Stimulated activated CD4-positive, alpha-beta T cell treated with anti-CD3 and anti-CD28 coated beads, TNF-alpha, amount 100 ng/mL, for 24 hours (primary cell): ENCODE measurements at places on chromosomes 1 and 21.
A peak's percentile ranks its signal among the peaks of the same experiment; 100 is the strongest.

GRCh38 chr1:17308593-17308992 lies 596 bp downstream of the PADI4 start:
- DNase-seq: no peak

GRCh38 chr1:228842094-228842775 lies 107.0 kb downstream of the RHOU start:
- no peak for DNase-seq

DNA sequence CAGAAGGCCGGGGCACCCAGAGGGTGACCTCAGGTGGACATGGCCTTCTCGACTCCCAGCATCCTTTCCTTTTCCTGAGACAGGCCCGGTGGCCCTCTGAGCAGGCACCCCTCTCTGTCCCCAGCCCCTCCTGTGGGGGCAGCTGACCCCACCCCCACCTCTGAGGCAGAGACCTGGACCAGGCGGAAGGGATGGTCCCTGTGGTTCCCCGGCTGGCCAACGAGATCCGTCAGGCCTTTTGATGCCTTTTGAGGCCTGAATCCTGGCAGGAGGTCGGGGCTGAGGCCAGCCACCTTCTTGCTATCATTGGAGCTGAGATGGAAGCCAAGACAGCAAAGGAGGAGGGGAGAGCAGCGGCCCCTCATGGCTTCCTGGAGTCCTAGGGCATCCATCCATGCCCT lies 50.2 kb upstream of the ACTRT2 start:
- DNase-seq: no peak

GRCh38 chr1:157751283-157751682 lies 25.6 kb downstream of the FCRL2 start:
- DNase-seq: no peak

GRCh38 chr1:193131266-193131860 lies 9.5 kb downstream of the CDC73 start:
- DNase-seq: no peak

DNA sequence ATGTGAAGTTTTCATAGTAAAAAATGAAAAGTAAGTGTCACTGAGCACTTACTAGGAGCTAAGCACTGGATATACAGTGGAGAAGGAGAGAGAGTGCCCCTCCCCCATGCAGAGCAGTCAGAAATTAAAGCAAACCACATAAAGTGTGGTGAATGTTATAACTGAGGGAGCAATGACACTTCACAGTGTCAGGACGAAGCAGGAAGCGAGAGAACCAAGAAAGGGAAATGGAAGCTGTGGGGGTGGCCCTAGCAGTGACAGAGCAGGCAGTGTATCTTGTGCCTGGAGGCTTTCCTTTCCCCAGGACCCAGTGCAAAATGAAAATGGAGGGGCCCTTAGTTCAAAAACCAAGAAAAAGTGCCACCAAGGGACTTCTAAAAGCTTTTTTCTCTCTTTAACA lies 21.5 kb upstream of the RCAN3 start:
- DNase-seq: peak; percentile 58

GRCh38 chr1:225911191-225912130 lies 12.6 kb downstream of the PYCR2 start:
- DNase-seq: peak; percentile 57

DNA sequence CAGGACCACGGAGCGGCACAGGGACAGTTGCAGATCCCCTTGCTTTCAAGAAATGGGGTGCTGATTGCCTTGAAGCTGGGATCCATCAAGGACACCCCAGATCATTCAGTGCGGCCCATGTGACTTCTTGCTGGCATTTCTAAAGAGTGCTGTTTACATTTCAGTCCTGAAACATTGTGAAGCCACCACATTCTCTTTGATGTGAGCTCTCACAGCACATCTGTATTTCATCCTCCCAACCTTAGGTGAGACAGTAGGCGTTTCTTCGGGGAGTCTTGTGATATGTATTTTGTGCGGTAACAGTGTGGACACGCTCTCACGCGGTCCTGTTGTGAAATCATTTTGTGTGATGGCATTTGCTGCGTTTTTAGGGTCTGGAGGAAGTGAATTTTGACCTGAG lies 57.2 kb downstream of the CACHD1 start:
- no peak for DNase-seq

DNA sequence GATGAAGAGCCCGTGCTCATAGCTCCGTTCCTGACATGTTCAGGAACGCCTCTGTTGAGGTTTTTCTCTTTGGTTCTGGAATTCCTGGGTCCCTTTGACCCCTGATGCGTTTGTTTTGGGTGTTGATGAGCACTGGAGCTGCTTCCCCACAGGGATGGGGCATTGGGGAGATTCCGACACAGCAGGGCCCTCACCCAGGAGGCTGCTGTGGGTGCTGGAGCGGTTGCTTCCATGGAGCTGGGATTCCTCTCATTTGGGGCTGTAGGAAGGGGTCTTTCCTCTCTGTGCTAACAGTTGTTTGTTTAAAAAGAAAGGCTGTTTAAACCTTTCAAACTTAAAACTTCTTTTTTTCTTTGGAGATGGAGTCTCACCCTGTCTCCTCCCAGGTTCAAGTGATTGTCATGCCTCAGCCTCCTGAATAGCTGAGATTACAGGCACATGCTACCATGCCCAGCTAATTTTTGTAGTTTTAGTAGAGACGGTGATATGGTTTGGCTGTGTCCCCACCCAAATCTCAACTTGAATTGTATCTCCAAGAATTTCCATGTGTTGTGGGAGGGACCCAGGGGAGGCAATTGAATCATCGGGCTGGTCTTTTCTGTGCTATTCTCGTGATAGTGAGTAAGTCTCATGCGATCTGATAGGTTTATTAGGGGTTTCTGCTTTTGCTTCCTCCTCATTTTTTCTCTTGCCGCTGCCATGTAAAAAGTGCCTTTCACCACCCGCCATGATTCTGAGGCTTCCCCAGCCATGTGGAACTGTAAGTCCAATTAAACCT lies 48.9 kb downstream of the SKI start:
- DNase-seq: no peak

DNA sequence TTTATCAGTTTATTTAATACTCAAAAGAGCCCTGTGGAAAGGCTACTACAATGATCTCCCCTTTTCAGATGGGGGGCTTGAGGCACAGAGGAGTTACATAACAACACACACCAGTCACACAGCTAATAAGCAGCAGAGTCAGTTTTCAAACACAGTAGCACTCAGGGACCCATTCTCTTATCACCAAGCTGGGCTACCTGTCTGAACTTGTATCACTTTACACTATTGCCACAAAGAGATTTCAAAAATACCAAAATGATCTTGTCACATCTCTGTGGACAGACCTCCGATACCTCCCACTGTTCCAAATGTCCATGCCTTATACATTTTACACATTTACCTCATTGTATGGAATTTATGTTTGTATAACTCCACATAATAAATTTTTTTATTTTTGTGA lies 134.6 kb downstream of the TPR start:
- no peak for DNase-seq

DNA sequence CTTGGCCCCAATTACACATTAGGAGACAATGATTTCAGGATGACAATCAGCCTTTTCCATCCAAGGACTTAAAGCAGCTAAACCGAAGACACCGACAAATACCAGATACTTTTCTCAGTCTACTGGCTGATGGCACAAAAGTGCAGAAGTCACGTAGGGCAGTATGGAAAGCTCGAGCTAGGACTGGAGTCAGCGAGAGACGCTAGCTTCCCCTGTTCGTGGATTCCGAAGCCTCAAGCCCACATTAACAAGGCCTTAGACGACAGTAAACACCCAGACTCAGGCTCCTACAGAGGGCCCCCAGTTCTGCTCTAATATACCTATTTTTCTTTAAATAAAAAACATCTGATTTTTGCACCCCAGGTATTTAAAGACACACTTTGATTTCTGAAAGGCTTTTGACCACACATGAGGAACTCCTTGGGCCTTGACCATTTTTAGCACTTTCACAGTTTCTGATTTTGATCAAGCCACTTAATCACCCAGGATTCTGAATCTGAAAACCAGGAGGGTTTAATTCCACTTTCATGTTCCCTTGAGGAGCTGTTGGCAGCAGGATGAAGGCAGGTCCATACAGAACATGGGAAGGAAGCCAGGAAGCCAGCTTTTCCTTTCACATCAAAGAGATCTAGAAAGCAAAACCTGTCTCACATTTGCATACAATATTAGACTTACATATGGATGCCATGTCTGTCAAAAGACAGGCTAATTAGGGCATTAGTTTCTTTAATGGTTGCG lies 204.1 kb downstream of the GABPA start:
- DNase-seq: no peak

DNA sequence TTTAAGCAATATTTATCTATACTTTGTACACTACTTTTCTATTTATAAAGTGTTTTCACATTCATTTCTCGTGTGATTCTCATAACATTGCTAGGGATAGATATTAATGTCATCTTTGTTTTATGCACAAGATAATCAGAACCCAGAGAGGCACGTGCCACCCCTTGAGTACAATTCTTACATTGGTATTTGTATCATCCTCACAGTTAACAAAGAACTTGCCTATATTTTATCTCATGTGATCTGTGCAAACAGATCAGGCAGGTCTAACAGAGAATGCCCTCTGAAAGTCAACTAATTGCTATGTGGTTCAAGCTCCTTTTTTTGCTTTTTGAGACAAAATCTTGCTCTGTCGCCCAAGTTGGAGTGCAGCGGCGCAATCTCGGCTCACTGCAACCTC lies 604.5 kb downstream of the LMO4 start:
- no peak for DNase-seq

DNA sequence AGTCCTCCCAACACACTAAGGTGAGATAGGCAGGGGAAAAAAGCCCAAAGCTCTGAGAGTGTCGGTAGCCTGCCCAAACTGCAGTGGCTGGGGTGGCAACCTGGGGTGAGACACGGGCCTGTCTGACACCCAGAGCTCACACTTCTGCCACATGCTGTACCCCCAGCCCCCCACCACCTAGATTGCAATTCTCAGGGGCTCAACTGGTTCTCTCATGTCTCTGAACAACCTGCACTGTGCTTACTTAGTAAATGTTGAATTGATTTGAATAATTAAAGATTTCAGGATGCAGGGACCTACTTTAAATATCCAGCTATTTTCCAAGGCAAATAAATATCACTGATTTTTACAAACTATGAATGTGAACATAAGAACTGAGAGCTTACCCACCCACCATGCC lies 115.5 kb downstream of the EDEM3 start:
- no peak for DNase-seq

DNA sequence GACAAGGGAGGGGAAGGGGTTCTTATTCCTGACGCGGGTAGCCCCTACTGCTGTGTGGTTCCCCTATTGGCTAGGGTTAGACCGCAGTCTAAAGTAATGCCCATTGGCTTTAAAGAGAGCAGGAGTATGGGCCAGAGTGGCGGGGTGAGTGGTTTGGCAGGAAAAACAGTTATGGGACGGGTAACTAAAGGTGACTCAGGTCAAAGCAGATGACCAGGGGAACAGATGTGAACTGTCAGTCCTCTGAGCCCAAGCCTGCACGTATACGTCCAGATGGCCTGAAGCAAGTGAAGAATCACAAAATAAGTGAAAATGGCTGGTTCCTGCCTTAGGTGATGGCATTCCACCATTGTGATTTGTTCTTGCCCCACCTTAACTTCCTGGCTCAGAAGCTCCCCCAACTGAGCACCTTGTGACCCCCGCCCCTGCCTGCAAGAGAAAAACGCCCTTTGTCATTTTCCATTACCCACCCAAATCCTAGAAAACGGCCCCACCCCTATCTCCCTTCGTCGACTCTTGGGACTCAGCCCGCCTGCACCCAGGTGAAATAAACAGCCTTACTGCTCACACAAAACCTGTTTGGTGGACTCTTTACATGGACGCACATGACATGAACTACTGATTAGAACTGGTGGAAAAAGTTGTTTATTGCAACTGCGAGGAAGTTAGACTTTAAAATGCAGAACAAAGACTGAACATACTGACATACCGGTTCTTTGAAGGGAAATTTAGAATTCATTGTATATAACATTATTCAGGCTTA lies 758 bp upstream of the ATAD3B start:
- no peak for DNase-seq

GRCh38 chr1:172108161-172108893 lies 267.0 kb downstream of the DNM3 start:
- DNase-seq: no peak

DNA sequence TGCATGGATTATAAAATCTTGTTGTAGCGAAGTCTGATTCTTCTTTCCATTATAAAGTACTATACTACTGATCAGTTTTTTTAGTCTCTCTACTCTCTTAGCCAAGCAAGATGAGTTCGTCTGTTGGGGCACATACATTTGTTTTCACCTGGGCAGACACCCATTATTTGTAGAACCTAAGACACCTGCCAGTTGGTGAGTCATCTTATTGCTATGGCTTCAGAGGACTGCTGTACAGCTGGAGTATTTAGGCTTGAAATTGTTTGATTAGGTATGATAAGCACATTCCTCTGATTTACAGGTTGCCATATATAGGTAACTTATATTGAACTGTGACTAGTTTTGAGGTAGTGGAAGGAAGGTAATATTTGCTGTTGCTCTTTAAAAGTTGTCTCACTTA lies 17.2 kb downstream of the RBM15 start:
- no peak for DNase-seq
